ENCODE measurements at places on chromosomes 7 and 10. TPM values are rescaled to one million over a fixed set of nuclear protein-coding genes. Genes with fewer than 3 reads are reported as not detected.

- DNase-seq: no peak
- no peak overlapping the region for H3K27ac ChIP-seq
- H3K4me1 ChIP-seq: no peaks in the 10 kb centered on the region
- no peak overlapping the region for H3K4me3 ChIP-seq
- H3K36me3 ChIP-seq: no peaks in the 10 kb centered on the region
These were observed 612.9 kb downstream of the PTPRN2 start for GRCh38 chr7:157974678-157975230.

DNA sequence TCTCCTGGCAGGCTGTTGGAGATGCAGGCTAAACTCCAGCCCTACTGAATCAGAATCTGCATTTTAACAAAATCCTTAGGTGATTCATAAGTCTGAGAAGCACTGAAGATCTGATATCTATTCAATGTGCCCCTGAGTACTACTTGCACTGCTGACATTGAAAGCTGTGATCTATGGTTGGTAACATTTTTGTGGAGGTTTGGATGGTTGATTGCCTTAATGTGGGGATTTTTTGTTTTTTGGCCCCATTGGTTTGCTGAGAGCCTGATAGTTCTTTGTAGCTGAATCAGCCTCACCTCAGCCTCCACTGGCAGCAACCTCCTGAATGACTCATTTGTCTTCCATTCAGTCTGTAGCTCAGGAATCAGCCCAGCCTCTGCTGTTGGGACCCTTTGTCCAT lies 14.7 kb upstream of the LRRN3 start:
- no peaks in the 10 kb centered on the region for H3K36me3 ChIP-seq
- DNase-seq: no peak
- no peak overlapping the region for H3K4me3 ChIP-seq
- H3K27me3 ChIP-seq: no peaks in the 10 kb centered on the region
- H3K27ac ChIP-seq: no peak overlapping the region
- H3K4me1 ChIP-seq: peaks cover under 1% of the 10 kb centered on the region

Gene DGKB
- not detected for total RNA-seq

GRCh38 chr7:109926738-109927137 lies 1164.2 kb upstream of the LRRN3 start:
- no peaks in the 10 kb centered on the region for H3K4me1 ChIP-seq
- no peak overlapping the region for H3K27ac ChIP-seq
- no peak for DNase-seq
- no peaks in the 10 kb centered on the region for H3K36me3 ChIP-seq

- peak overlapping the region; percentile 53 for H3K4me3 ChIP-seq
- peaks cover 25% of the 10 kb centered on the region for H3K27me3 ChIP-seq
- H3K27ac ChIP-seq: no peak overlapping the region
- no peak for DNase-seq
- no peaks in the 10 kb centered on the region for H3K36me3 ChIP-seq
These were observed 652 bp upstream of the PODXL start for GRCh38 chr7:131556909-131557651.

Gene A1CF
- total RNA-seq: not detected

- DNase-seq: no peak
- peak overlapping the region; percentile 85 for H3K4me3 ChIP-seq
- no peaks in the 10 kb centered on the region for H3K27me3 ChIP-seq
- H3K27ac ChIP-seq: peak overlapping the region; percentile 77
- no peaks in the 10 kb centered on the region for H3K36me3 ChIP-seq
- peaks cover 10% of the 10 kb centered on the region for H3K4me1 ChIP-seq
These were observed 619 bp downstream of the EXOC4 start for GRCh38 chr7:133253519-133253875.

GRCh38 chr10:1731592-1731991 lies 5.7 kb downstream of the ADARB2 start:
- peaks cover 7% of the 10 kb centered on the region for H3K4me1 ChIP-seq
- H3K27ac ChIP-seq: no peak overlapping the region
- peaks cover 29% of the 10 kb centered on the region for H3K27me3 ChIP-seq
- H3K4me3 ChIP-seq: no peak overlapping the region
- no peaks in the 10 kb centered on the region for H3K36me3 ChIP-seq
- no peak for DNase-seq

DNA sequence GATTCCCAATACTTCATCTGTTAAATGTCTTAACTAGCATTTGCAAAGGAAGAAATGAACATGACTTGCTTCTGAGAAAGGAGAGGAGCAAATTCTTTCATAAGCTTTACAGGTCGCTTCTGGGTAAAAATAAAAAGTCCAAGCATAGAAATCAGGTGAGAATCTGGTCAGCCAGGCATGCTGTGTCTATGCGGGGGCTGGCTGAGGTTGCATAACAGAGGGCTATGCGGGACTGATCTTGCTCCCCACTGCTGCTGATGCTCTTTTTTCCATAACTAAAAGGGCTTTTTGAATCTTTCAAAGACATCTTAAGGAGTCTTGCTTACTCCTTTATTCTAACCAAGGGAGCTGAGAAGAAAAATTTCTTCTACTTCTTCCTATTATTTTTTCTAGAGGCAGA lies 92.7 kb upstream of the FGFR2 start:
- H3K36me3 ChIP-seq: no peaks in the 10 kb centered on the region
- H3K27me3 ChIP-seq: peaks cover 11% of the 10 kb centered on the region
- DNase-seq: no peak
- H3K4me3 ChIP-seq: no peak overlapping the region
- no peaks in the 10 kb centered on the region for H3K4me1 ChIP-seq

DNA sequence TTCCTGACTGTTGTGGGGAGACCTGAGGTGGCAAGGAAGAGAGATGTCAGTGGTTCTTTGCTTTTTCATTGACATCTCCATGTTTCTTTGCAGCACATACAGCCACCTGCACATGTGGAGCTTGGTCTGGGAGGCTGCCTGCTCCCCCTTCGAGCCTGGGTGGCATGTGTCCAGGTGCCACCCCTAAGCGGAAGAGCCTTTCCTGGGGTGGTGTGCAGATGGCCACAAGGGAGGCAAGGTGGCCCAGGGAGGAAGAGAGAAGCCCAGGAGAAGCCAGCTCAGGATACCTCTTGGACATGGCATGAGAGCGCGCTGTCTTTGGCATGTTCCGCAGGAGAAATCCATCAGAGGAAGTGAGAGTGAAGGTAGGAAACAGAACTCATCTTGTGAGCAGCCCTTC lies 105.9 kb upstream of the NPTX2 start:
- H3K27ac ChIP-seq: no peak overlapping the region
- H3K4me3 ChIP-seq: no peak overlapping the region
- DNase-seq: no peak
- H3K36me3 ChIP-seq: no peaks in the 10 kb centered on the region
- peaks cover 2% of the 10 kb centered on the region for H3K27me3 ChIP-seq

- no peaks in the 10 kb centered on the region for H3K27me3 ChIP-seq
- no peak overlapping the region for H3K27ac ChIP-seq
- H3K36me3 ChIP-seq: no peaks in the 10 kb centered on the region
- H3K4me3 ChIP-seq: no peak overlapping the region
- H3K4me1 ChIP-seq: peaks cover 22% of the 10 kb centered on the region
These were observed 24.7 kb upstream of the MTPAP start for GRCh38 chr10:30373596-30374327.

- H3K4me1 ChIP-seq: no peaks in the 10 kb centered on the region
- no peak for DNase-seq
- no peaks in the 10 kb centered on the region for H3K27me3 ChIP-seq
- peaks cover 4% of the 10 kb centered on the region for H3K36me3 ChIP-seq
- no peak overlapping the region for H3K4me3 ChIP-seq
- no peak overlapping the region for H3K27ac ChIP-seq
These were observed 10.2 kb upstream of the EPHA1 start for GRCh38 chr7:143418681-143419458.

- H3K27me3 ChIP-seq: peaks cover 3% of the 10 kb centered on the region
- DNase-seq: no peak
- no peak overlapping the region for H3K27ac ChIP-seq
- H3K4me3 ChIP-seq: no peak overlapping the region
- no peaks in the 10 kb centered on the region for H3K36me3 ChIP-seq
- no peaks in the 10 kb centered on the region for H3K4me1 ChIP-seq
These were observed 38.0 kb upstream of the TES start for GRCh38 chr7:116172353-116172752.

Gene DRGX
- total RNA-seq: not detected

- no peak overlapping the region for H3K4me3 ChIP-seq
- H3K27me3 ChIP-seq: no peaks in the 10 kb centered on the region
- DNase-seq: no peak
- H3K4me1 ChIP-seq: no peaks in the 10 kb centered on the region
- H3K36me3 ChIP-seq: no peaks in the 10 kb centered on the region
These were observed 61.5 kb upstream of the RAPGEF5 start for GRCh38 chr7:22418251-22419046.

DNA sequence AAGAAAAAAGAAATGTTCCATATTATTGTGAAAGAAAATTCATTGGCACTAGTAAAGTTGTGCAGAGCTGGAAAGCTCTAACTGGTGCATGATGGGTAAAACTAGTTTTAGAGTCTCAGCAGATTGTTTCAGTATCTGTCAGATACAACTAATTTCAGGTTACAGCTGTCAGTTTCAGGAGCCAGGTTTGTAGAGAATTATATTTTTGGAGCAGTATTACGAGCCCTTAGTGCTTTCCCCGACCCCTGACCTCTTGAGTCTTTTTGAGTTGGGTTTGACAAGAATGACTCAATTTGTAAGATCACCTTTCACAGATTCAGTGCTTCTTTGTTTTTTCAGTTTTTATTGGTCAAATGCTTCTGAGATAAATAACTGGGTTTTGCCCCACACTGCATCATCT lies 366.4 kb upstream of the PLXDC2 start:
- H3K27me3 ChIP-seq: no peaks in the 10 kb centered on the region
- H3K4me1 ChIP-seq: no peaks in the 10 kb centered on the region
- no peak overlapping the region for H3K27ac ChIP-seq
- no peaks in the 10 kb centered on the region for H3K36me3 ChIP-seq

DNA sequence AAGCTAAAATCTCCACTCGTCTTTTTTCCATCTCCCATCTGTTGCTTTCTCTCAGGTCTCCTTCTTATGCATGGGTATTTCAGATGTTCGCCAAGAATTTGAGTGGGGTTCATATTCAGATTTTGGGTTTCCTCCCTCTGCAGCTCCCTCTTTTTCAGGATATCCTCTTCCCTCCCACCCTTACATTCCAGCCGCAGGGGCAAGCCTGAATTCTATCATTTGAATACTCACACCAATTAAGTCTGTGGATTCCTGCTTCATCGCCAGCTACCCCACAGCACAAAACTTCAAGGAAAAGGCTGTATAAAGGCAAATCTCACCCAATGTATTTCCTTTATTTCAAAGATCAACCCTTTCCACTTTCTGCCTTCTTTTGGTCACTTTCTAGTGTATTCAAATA lies 41.6 kb upstream of the FOXI2 start:
- H3K27me3 ChIP-seq: no peaks in the 10 kb centered on the region
- H3K36me3 ChIP-seq: no peaks in the 10 kb centered on the region
- no peak for DNase-seq

DNA sequence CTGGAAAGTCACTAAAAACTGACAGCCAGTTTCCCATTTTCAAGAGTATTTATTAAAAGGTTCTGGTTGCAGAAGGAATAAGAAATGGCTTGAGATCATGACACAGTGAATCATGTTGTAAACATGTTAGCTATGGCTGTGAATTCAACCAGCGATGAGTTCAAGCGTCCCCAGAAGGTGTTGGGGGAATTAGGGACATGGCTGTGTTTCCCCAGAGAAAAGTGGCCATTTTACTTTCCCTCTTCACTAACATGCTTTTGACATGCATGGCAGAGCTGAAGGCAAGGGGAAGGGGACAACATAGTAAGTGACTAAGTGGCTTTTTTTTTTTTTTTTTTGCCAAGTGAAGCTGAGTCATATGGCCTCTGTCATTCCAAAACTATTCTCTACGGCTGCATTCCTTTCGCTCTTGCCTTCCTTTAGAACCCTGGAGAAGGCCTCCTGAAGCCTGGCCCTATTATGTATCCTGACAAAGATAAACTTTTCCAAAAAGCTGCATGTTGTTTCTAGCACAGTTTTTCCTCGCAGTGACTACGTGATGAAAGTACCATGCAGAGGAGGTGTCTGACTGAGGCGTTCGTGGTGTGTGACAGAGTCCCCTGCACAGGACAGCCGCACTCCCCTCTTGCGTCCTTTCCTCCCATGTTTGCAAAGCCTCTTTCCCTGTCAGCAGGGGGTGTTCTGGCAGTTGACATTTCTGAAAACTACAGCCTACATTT lies 46.9 kb downstream of the EGFR start:
- H3K27ac ChIP-seq: no peak overlapping the region
- H3K27me3 ChIP-seq: peaks cover 12% of the 10 kb centered on the region
- no peak for DNase-seq
- H3K36me3 ChIP-seq: no peaks in the 10 kb centered on the region
- H3K4me3 ChIP-seq: no peak overlapping the region
- no peaks in the 10 kb centered on the region for H3K4me1 ChIP-seq

DNA sequence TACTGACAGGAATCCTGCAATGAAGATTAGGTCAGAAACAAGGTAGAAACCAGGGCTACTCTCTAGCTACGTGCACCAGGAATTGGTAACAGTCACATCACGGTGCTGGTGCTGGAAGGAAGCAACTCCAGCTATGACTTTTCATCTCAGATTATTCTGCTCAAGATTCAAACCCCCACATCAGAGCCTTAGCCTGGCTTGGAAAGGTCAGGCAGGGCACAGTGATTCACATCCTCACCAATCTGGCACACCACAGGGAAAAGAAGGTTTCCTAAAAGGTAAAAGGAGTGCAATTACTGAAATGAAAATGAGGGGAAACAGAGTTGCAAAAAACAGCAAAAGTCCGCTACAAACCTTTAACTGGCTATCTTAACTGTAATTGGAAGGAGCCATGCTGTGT lies 240.2 kb upstream of the NPSR1 start:
- H3K27ac ChIP-seq: no peak overlapping the region
- no peak for DNase-seq
- no peaks in the 10 kb centered on the region for H3K27me3 ChIP-seq

Gene C10orf88
- 2.3 TPM for total RNA-seq

GRCh38 chr10:102133373-102134195 lies 744 bp downstream of the PPRC1 start:
- H3K27me3 ChIP-seq: no peaks in the 10 kb centered on the region

GRCh38 chr7:132690174-132690573 lies 113.9 kb upstream of the PLXNA4 start:
- H3K4me1 ChIP-seq: no peaks in the 10 kb centered on the region
- no peaks in the 10 kb centered on the region for H3K36me3 ChIP-seq
- H3K27ac ChIP-seq: no peak overlapping the region
- no peaks in the 10 kb centered on the region for H3K27me3 ChIP-seq

DNA sequence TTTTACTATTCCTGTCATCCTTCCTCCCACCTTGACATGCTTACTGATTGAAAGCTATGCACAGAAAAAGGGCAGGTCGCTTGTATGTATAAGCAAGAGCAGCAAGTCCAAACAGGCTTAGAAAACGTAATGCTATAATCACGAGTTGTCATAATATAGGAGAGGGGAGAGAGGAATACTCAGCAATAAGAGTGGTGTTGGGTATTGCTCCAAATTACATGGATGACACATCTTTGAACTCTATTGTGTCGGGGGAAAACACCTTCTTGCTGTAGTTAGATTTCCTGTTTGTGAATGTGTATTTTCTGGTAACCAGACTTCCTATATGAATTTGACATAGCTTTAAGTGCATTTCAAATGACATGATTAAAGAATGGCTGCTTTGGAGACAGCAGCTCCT lies 7.5 kb downstream of the MET start:
- no peak overlapping the region for H3K27ac ChIP-seq
- H3K36me3 ChIP-seq: no peaks in the 10 kb centered on the region
- H3K27me3 ChIP-seq: peaks cover 8% of the 10 kb centered on the region
- no peak for DNase-seq
- H3K4me1 ChIP-seq: no peaks in the 10 kb centered on the region
- no peak overlapping the region for H3K4me3 ChIP-seq

Gene NKX1-2
- not detected for total RNA-seq
